ENCODE measurements at places on chromosomes 6 and 20.

DNA sequence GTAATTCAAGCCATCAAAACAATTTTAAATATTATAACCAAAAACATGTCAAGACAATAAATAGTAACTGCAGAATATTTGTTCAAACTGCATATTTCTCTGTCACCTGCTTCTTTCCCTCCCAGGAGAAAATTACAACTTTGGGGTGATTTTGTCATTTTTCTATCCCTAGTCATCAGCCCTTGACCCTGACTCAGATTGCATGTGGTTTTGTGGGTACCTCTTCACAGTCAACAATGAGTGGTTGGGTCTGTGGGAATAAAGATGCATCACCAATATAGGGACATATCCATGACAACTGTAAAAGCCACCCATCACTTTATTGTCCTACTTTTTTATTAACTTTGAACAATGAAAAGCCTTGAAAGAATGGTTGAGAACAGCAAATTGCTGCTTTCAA is 7.3 kb downstream of the COL10A1 start:
- no peak for DNase-seq

GRCh38 chr20:36720510-36720909 is 25.4 kb downstream of the NDRG3 start:
- no peak for DNase-seq

DNA sequence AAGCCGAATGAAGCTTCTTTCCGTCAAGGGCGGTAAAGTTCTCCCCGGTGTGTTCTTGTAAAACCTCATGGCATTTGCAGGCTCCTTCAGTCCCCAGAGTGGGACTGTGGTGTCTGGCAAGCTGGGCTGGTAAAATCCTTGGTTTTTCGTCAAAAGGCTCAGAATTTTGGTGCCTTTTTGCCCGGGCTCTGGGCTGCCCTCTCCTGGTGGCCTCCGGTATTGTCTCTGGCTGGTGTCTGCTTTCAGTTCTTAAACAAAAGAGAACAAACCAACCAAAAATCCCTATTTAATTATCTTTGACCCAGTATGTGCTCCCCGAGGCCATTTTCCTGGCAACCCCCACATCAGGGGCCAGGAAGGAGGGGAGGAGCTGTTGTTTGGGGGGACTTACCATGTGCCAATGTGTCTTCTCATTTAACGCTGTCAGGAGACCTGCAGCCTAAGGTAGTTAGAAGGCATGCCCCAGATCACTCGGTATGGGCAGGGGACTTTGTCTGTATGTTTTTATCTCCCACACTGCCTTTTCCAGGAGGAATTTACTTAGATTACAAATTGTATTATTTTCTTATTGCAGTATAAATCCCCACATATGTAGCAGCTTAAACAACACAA is 11.1 kb downstream of the CDH4 start:
- DNase-seq: peak; percentile 35

- no peak for DNase-seq
These were observed 30.7 kb downstream of the CDK19 start for GRCh38 chr6:110784610-110784979.

GRCh38 chr20:52824494-52825216 is 147.5 kb upstream of the TSHZ2 start:
- DNase-seq: no peak

Measured in mucosa of descending colon (tissue), 3 donors.